ENCODE measurements at places on chromosomes 1 and 21.

DNA sequence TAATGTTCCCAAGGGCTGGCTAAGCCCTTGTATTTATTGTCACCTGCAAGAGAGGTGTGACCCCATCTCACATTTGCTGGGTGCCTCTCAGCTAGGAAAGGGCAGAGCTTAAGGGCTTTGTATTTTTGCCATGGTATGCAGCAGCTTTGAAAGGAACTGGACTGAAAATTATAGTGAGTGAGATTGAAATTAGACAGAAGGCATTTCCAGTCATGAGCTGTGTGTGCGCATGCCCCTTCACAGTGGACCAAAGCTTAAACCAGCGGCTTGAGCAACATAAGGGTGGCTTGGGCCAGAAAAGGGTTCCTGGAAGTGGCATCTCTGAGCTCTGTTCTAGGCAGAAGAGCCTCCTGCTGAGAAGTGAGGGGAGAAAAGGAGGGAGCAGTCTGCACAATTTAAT lies 19.8 kb downstream of the MYOG start:
- no peak for DNase-seq

GRCh38 chr1:60298290-60298689 lies 224.7 kb upstream of the C1orf87 start:
- no peak for DNase-seq

- no peak for DNase-seq
Observed at GRCh38 chr1:234361102-234361603, 12.1 kb upstream of the COA6 start.

DNA sequence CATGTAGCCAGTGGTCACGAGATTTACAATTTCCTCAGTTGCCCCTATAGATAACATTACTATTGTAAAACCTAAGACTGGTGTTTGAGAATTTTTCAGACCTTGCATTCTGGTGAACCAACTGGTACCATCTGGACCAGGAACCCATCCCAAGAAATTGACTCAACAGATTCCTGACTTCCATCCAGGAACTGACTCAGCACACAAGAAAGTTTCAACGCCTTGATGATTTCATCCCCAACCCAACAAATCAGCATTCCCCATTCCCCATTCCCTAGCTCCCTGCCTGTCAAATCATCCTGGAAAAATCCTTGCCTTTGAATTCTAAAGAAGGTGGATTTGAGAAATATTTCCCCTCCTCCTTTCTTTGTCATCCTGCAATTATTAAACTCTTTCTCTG lies 529.8 kb upstream of the PRMT6 start:
- DNase-seq = peak; percentile 68

DNA sequence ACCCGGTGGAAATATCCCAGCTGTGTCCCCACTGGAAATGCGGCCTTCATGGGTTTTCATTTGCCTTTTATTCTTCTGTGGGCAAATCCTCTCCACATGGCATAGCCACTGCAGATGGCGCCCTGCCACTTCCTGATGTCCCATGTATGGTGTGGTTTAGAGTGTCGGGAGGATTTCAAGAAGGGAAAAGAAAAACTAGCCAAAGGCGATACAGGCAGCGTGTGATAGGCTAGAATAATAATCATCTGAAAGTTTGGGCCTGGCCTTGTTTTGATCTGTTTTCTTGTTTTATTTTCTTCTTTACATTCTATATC lies 123.6 kb downstream of the PEX14 start:
- DNase-seq = no peak

- DNase-seq = no peak
Observed at GRCh38 chr1:203690730-203691129, 64.1 kb downstream of the ATP2B4 start.

DNA sequence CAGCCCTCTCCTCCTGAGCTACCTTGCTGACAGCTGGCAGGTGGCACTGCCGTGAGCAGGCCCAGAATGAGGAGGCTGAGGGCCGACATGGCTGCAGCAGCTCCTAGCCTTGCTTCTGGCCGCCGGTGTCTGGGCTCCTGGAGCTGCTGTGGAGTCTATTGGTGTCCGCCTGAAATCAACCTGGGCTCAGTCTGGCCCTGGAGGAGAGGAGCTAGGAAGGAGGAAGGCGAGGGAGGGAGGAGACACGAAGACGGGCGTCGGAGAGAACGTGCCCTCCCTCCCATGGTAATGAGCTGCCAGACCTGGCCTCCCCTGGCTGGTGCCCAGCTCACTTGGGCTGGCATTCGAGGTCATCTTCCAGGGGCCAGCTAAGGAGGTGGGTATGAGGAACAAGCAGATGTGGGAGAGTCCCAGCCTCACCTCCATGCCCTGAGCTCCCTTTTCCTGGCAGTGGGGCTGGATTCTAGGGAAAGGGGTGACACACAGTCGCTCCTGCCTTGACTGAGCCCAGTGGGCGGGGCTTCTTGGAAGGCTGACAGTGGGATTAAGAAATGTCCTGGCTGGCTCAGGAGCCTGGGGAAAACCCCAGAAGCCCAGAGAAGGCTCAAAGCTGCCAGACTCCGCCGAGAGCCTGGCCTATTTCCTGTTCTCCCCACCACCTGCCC lies at the start of gene PDZK1IP1:
TSS of gene PDZK1IP1 (minus strand) at position 193 of the 665 bp plus-strand sequence. CDS start at position 89, 104 bp downstream.
- DNase-seq = no peak

DNA sequence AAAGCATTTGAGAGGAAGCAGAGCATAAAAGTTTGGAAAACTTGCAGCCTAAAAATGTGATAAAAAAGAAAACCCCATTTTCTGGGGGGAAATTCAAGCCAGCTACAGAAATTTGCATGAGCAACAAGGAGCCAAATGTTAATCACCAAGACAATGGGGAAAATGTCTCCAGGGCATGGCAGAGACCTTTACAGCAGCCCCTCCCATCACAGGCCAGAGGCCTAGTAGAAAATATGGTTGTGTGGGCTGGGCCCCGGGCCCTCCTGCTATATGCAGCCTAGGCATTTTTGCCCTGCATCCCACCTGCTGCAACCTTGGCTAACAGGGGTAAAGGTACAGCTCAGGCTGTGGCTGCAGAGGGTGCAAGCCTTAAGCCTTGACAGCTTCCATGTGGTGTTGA lies 299.6 kb upstream of the NCAM2 start:
- DNase-seq = no peak

DNA sequence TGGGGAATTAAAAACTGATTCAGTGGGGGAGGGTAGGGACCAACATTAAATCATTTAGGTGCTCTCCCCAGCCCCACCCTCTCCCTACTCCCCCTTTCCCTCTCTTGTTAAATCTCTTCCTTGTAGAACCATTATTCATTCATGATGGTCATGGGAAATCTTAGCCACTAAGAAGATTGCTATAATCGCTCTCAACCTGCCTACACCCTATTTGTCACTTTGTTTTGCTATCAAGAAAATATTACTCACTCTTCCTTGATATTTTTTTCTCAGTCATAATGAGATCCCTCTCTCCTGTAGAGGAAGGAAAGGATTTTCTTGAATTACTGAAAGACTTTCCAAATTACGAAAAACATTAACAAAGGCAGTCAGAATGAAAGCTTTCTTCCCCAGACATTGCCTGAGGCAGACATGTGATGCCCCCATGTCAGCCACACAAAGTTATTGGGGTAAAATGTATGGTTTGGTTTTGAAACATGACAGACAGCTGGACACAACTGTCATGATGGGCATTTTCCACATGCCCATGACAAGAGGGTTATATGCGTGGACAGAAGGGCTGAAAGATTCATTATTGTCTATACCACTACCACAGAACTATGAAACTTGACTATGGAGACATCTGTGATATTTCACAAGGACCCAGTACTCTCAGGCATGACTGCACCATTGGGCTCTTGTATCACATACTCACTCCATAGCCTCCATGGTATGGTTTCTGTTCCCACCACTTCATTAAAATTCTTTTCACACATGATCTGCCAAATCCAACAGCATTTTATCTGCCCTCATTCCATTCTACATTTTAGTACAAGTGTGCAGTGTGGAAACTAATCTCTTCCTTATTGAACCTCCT lies 420.1 kb downstream of the DISC1 start:
- DNase-seq = no peak

GRCh38 chr1:27588256-27589232 lies 15.4 kb downstream of the AHDC1 start:
- no peak for DNase-seq

DNA sequence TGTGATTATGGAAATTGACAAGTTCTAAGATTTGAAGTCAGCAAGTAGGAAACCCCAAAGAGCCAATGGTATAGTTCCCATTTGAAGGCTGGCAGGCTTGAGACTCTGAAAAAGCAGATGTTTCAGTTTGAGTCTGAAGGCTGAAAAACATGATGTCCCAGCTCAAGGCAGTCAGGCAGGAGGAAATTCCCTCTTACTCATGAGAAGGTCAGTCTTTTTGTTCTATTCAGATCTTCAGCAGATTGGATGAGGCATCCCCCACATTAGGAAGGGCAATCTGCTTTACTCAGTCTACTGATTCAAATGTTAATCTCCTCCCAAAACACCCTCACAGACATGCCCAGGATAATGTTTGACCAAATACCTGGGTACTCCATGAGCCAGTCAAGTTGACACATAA lies 372.5 kb upstream of the ST6GALNAC5 start:
- DNase-seq = no peak

DNA sequence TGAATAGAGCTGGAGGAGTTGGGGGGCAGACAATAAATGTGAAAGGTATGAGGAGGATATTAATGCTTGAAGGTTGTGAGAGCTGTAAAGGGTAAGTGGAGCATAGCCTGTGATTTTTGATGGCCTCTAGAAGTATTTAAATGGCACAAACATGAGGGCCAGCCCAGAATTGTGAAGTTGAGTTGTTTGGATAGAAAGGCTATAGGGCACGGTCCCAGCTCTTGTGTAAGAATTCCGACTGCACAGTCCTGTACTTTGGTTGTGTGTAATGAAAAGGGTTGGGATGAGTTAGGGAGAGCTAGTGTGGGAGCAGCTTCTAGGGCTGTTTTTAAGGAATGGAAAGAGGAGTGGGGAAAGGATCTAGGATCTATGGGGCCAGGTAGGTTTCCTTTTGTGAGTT lies 665.5 kb downstream of the USP25 start:
- DNase-seq = no peak

DNA sequence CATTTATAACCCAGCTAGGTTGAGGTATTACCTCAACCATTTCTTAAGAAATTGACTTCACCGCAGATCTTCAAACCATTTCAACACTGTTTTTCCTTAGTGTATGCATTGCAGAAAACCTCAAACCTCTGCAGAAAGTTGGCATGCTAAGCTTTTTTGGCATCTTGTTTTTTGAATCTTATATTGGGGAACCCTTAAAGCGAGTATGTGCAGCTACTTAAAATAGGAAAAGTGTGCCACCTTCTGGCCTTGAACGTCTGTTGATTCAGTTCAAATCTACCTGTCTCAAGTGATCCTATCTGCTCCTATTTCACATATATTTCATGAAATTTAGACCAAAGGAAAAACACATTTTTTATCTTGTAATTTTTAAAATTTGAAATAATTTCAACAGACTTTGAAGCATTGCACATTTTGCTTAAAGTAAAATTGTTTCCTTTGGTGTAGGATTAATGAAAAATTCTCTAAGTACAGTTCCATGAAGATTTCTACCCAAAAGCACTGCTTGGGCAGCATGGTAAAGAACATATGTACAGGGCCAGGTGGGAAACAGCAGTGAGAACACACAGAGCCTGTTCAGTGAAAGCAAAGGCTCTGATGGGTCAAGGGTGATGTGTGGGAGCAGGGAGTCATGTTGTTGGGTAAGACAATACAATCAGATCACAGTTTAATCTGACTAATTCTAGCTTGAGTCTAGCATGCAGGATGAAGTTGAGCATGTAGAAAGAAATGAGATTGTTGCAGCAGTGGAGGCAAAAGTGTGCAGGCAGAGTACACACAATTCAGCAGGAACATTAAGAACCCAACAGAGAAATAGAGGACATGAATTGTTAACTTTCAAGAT lies 17.2 kb downstream of the HENMT1 start:
- DNase-seq = peak; percentile 37

DNA sequence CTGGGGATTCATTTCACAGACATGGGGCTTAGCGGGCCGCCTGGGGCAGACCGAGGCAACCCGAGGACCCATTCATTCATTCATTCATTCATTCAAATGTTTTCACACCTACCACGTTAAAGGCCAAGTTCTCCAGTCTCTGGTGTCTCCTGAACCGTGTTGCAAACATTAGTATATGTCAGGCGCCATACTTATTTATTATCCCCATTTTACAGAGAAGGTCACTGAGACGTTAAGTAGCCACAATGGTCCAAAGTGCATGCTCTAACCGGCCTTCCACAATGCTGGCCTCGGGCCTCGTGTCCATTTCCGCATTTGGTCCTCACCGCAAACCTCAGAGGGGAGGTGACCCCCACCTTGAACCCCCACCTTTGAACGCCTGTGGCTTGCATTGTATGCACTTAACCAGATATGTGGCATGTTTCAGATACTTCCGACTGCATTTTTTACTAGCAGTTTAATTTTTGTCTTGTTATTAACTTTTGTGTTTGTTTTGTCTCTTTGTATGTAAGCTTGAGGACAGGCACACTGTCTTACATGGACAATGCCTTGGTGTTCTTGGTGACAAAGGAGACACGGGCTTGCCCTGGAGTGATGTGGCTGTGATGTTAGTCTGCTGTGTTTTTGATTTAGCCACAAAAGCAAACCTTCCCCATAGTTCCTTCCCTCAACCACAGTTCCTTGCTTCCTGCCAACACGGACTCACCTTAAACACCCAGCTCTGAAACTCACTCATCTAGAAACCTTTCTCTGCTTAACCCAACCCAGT lies 1.2 kb upstream of the IFFO2 start:
- no peak for DNase-seq

DNA sequence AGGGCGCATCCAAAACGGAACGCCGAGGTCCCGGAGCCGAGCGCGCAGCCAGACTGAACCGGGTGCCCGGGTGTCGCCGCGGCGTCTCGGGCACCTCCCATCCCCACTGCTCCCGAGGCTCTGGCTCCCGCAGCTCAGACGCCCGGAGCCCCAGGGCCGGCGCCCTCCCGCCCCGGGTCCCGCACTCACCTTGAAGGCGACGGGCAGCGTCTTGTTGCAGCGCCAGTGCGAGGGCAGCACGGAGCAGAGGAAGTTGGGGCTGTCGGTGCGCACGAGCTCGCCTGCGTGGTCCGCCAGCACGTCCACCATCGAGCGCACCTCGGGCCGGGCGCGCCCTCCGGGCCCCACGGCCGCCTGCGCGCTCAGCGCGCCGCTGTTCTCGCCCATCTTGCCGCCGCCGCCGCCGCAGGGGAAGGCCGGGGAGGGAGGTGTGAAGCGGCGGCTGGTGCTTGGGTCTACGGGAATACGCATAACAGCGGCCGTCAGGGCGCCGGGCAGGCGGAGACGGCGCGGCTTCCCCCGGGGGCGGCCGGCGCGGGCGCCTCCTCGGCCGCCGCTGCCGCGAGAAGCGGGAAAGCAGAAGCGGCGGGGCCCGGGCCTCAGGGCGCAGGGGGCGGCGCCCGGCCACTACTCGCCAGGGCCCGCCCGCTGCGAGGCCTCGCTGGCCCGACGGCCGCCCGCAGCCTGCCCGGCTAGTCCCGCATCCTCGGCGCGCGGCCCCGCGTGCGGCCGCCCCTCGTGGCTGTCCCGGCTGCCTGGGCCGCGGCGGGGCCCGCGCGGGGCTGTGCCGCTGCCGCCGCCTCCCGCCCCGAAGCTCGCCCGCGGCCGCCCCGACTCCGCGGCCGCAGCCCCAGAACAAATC lies 447 bp downstream of the RUNX3 start:
- no peak for DNase-seq

Measured in amniotic stem cell (primary cell).